Muscle of back (tissue), 13 donors: ENCODE measurements at places on chromosomes 4 and X. TPM values are rescaled to one million over a fixed set of nuclear protein-coding genes. Genes with fewer than 3 reads are reported as not detected.

DNA sequence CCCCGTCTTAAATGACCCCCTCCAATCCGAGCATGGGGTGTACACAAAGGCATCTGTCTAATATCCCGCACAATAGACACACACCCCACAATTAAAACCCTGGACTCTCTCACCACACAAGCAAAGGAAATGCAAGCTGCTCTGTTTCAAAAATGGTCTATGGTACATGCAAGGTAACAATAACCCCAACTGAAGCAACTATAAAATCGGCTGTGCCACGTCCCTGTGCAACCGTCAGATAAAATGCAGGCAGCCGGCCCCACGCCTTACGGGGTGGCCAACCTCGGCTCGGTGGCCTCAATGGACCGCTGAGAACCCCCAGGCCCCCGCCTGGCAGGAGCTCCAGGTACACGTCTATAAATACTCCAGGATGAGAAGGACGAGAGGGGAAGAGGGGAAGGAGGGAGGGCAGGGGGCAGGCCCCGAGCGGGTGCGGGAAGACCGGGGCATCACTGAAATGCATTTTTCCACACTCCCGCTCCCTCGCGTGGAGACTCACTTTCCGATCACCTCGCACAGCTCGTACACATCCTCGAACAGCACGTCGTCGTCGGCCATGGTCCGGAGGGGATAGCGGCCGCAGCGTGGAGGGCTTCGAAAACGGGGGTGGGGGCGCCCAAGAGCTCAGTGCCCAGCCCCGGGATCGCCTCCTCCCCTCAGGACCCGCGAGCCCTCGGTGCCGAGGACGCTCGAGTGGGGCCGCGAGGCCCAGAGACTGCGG, 763 bp downstream of the CASK start:
- DNase-seq = peak; percentile 9

DNA sequence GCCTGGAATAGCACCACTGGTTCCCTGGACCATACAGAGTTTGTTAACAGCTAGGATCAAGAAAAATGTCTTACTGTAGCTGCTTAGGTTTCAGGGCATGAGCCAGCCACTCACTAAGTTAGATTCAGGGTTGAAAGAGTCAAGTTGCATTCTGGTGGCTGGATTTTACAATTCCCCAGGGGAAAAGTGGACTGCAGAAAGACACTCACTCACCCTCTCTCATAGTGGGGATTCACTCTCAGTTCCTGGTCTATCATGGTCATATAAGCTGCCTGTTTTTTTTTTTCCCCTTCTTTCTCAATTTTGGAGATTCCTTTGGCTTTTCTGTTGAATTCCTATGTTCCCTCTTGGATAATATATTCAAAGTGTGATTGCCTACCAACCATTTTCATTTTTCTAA, 744.2 kb upstream of the GRIA3 start:
- no peak for DNase-seq

The HPGD gene
- polyA plus RNA-seq = 8.2 TPM

The MAB21L2 gene
- not detected for polyA plus RNA-seq

The FAM47A gene
- polyA plus RNA-seq = not detected

DNA sequence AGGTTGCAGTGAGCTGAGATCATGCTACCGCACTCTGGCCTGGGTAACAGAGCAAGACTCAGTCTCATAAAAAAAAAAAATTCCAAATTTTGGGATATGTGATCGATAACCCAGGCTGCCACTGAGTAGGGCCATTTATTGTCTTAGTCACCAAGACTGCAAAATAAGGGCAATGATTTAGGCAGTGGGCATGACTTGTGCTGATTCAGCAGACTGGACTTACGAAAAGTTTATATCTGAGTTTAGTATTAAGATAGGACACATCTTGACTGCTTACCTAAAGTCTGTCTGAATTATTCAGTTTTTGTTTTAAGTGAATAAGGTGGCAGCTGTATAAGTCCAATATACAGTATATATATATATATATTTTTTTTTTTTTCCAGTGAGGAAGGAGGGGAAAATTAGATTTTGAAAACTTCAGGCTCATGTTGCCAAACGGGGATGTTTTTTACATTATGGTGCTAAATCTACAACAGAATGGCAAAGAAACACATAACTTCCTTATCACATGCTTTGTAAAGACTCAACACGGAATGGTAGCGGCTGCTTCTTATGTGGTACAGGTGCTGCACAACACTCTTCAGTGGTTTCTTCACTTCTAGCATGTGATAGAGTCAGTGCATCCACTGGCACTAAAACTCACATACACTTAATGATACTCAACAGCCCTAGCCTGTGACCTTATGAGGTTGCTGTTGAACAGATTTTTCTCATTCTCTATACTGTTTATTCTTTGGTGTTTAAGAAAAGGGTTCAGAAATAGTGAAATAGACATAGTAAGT, 6.5 kb downstream of the TEX13D start:
- no peak for DNase-seq

DNA sequence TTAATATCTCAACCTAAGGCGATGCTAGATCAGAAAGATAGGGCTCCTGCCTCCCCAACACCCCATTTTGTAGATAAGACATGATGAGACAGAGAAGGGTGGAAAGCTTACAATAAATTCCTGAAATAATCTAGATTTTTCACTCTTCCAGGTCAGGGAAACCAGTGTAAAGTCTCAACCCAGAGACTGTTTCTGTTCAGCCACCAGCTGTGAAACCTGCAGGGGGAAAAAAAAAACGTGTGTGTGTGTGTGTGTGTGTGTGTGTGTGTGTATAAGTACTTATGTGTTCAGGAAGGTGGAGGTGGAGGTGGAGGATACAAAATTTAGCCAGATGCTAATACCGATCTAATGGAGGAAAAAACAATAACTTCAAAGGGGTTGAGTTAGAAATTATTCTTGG, 773 bp upstream of the ITM2A start:
- DNase-seq = no peak

- DNase-seq = no peak
Measured at GRCh38 chr4:57710053-57710452, 599.9 kb upstream of the IGFBP7 start.

DNA sequence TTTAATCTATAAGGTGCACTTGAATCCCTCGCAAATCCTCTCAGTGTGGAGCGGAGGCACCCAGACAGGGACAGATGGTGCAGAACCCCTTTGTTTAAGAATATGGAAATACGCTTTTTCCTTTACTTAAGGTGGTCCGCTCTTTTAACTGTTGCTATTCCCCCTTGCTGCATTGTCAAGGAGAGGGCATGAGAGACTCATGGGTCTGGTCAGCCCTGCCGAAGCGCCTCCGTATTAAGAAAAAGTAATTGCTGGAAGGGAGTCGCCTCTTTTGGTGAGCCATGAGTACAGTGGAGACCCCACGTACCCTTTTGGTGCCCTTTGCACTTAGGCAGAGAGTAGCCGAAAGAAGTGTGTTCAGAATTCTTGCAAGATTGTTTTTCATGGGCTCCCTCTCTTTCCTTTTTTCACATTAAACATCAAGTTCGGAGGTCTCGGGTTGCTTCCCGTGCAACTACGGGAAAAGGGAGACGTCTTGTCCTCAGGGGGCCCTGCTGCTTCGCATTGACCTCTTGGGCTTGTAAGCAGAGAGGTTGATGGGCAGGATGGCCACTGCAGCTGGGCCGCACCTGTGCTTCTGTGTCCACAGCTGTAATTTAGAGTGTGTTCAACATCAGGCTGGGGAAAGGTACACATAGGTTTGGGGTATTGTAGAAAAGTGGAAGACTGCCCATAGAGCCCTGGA, 109.6 kb downstream of the SPRY1 start:
- DNase-seq = no peak

DNA sequence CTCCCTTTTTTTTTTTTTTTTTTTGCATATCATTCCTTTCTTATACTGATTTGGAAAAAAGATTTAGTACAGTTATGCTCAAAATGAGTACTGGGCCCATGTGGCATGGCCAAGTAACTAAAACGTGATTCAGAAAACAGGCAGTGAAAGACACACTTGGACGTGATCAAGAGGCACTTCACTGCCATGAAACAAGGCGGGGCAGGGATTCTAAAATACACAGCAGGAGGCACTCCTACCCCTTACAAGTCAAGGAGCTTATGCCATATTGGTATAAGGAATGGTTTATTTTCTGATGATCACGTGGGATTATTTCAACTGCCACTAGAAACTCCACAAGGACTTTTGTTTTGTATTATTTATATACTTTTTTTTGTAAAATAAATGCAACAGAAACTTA, 72.0 kb downstream of the CHST7 start:
- no peak for DNase-seq

DNA sequence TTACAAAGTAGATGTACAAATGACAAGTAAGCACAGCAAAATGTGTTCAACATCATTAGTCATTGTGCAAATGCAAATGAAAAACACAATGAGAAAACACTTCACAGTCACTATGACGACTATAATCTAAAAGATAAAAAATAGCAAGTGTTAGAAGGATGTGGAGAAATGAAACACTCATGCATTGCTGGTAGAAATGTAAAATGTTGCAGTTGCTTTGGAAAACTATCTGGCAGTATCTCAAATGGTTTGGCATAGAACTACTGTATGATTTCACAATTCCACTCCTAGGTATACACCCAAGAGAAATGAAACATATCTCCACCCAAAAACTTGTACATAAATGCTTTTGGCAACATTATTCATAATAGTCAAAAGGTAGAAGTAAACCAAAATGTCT, 459.7 kb upstream of the TRAM1L1 start:
- DNase-seq = no peak

The DCTD gene
- polyA plus RNA-seq = 64.5 TPM

DNA sequence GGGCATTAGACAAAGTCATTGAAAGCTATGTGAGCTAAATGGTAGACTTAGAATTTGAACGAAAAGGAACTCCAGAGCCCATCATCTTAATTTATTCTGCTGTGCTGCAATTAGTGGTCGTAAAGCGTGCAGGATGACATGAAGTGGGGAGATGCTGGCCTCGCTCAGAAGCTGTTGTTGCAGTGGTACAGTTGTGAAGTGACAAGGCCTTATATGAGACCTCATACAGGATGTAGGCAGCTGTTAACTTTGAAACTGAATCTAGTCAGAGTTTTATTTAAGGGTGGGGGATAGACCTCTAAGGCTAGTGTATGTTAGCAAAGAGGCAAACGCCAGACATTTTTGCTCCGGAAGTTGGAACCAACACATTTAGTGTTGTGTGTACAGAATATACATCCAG, 13.4 kb downstream of the KLF3 start:
- DNase-seq = no peak

GRCh38 chrX:130020661-130021324, 38.4 kb downstream of the BCORL1 start:
- no peak for DNase-seq

The PNMA6E gene
- polyA plus RNA-seq = not detected

GRCh38 chr4:3662516-3662915, 103.7 kb upstream of the ADRA2C start:
- DNase-seq = no peak

GRCh38 chr4:27966664-27967063, 1106.0 kb downstream of the STIM2 start:
- DNase-seq = no peak

DNA sequence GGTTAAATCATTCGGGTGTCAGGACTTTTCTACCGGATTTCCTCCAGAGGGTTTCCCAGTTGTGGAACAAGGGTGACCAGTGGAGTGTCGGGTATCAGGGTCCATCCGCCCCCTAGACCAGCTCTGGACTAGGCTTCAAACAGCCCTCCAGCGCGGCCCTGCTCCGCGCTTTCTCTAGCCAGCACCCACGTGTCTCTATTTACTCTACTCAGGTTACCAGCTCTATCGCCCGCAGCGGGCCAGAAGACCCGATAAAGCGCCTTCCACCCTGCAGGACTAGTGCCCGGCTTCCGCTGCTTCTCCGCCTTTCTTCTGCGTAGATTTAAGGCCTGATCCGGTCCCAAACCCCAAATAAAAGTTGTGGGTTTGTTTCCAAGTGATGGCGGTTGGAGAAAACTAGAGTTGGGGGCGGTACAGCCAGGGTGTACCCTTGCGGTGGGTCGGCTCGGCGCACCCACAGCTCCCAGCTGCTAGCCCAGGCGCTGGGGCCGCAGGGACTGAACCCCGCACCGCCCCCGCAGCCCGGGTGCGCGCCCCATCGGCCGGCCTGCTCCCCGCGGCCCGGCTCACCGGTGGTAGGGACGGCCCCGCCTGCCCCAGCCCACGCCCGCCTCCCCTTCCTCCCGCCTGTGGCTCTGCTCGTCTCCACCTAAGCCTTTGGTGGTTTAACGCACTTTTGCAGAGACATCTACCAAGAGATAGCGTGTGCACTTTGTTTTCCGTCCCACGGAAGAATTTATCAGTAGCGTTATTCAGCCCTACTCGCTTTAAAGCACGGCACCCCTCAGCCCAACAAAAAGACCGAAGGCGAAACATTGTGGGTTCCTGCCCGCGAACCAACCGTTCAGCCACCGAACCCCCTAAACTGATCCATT, 2.1 kb downstream of the LEF1 start:
- no peak for DNase-seq

DNA sequence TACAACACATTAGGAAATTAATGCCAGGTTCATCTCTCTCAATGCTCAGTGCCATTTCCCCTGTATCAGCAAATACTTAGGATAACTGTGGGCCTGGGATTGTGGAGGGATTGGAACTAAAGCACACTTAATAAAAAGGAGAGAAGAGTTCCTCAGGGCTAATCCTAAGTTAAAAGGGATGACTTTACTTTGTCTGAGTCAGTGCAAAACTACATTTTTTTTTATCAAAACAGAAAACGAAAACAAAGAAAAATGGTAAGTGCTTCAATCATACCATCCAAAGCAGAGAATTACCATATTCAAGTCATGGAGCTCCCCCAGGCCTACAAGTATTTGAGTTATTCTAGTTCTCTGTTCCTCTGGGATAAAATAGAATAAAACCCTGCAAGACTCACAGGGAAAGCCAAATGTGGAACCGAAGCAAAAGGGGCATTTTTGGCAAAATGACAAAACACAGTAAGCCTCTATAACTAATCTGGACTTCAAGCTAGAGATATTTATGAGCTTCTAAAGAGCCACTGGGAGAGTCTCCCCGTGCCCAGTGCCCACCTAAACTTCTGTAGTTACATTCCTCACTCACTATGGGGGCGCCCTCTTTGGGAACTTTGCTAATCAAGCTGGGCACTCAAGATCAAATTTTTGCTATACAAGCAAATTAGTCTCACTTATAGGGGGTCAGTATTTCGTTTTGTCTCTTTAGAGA, 53.4 kb downstream of the PALLD start:
- no peak for DNase-seq

The ZC4H2 gene
- polyA plus RNA-seq = 16.1 TPM

DNA sequence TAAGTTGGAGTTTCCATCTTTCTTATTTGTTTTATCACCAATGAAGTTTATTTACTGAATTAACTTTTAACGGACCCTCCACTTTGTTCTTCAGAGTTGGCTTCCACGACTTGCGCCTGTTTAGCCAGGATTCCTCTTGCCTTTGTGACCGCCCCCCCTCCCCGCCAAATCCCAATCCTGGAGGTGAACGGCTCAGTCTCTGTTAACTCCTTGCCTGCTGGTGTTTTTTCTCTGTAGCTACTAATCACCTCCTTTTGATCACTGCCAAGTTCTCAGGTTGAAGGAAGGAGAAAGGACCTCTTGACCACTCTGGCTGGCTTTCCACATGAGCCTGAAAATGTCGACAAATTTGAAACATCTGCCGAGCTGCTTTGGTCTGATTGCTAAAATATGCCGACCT, 46.8 kb upstream of the BCOR start:
- DNase-seq = no peak

The GPR34 gene
- 6.7 TPM for polyA plus RNA-seq

- DNase-seq = no peak
Measured at GRCh38 chr4:120348521-120348920, 281.9 kb upstream of the MAD2L1 start.
